Thyroid gland (tissue), 4 donors: ENCODE measurements at places on chromosomes 7 and 10. TPM values are rescaled to one million over a fixed set of nuclear protein-coding genes. Genes with fewer than 3 reads are reported as not detected.

- no peaks in the 10 kb centered on the region for H3K4me1 ChIP-seq
- H3K4me3 ChIP-seq, result no peak overlapping the region
- H3K27ac ChIP-seq, result no peak overlapping the region
- no peaks in the 10 kb centered on the region for H3K36me3 ChIP-seq
- no peaks in the 10 kb centered on the region for H3K27me3 ChIP-seq
Measured at GRCh38 chr7:42550706-42551470, 313.9 kb upstream of the GLI3 start.

DNA sequence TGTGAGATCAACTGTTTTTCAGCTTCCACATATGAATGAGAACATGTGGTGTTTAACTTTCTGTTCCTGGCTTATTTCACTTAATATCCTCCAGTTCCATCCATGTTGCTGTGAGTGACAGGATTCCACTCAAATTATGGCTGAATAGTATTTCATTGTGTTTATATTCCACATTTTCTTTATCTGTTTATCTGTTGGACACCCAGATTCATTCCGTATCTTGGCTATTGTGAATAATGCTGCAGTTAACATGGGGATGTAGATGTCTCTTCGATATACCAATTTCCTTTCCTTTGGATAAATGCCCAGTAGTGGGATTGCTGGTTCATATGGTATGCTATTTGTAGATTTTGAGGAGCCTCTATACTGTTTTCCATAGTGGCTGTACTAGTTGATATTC is 47.9 kb downstream of the GALNT11 start:
- H3K4me1 ChIP-seq, result peaks cover 12% of the 10 kb centered on the region
- no peak overlapping the region for H3K27ac ChIP-seq
- H3K27me3 ChIP-seq, result no peaks in the 10 kb centered on the region
- DNase-seq, result no peak

DNA sequence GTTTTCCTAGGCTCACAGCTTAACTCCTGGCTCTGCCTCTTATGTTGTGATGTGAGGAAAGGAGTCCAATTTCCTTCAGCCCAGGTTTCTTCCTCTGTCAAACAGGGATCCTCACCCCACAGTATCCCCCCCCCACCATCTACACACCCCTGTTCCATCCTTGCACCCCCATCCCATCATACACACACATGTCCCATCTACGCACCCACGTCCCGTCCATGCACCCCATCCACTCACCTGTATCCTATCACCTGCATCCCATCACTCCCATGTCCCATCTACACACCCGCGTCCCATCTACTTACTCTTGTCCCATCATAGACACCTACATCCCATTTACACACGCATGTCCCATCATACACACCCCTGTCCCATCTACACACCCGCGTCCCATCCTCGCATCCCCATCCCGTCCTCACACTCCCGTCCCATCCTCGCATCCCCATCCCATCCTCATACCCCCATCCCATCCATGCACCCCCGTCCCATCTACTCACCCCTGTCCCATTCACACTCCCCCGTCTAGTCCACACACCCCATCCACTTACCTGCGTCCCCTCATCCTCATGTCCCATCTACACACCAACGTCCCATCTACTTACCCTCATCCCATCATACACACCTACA is 117.3 kb downstream of the TRRAP start:
- H3K27ac ChIP-seq, result no peak overlapping the region
- no peak overlapping the region for H3K4me3 ChIP-seq
- H3K36me3 ChIP-seq, result peaks cover 72% of the 10 kb centered on the region

DNA sequence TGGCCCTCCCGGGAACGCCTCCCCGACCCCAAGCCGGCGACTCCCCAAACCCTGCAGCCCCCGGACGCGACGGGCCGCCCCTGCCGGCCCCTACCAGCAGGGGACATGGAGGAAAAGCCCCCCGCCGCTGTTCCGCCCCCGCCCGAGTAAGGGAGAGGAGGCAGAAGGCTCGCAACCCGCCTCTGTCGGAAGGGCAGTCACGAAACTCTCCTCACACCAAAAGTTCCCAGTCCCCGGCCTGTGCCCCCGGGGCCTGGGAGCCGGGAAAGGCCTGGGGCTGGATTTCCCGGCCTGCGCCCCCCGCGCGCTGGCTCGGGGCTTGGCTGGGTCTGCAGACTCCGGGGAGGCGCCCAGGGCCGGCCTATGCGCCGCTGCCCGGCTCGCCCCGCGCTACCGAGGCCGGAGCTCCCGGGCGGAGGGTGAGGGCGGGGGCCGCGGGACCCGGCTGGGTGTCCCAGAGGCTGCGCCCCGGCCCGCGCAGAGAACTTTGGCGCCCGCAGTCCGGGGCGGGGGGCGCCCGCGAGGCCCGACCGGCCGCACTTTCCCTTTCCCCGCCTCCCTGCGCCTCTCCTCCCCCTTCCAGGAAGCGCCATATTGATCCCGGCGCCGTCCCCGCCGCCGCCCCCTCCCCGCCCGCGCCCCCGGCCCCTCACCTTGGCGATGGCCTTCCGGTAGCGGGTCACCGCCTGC is 728 bp downstream of the PARD3 start:
- no peaks in the 10 kb centered on the region for H3K27me3 ChIP-seq
- H3K27ac ChIP-seq, result peak overlapping the region; percentile 78
- no peaks in the 10 kb centered on the region for H3K36me3 ChIP-seq
- H3K4me3 ChIP-seq, result peak overlapping the region; percentile 78

- DNase-seq, result no peak
- no peaks in the 10 kb centered on the region for H3K36me3 ChIP-seq
- no peak overlapping the region for H3K27ac ChIP-seq
- H3K4me1 ChIP-seq, result no peaks in the 10 kb centered on the region
- H3K27me3 ChIP-seq, result no peaks in the 10 kb centered on the region
- no peak overlapping the region for H3K4me3 ChIP-seq
Measured at GRCh38 chr7:28329661-28330363, 82.5 kb upstream of the CREB5 start.

- no peak overlapping the region for H3K4me3 ChIP-seq
- no peak for DNase-seq
- no peak overlapping the region for H3K27ac ChIP-seq
- no peaks in the 10 kb centered on the region for H3K27me3 ChIP-seq
- H3K4me1 ChIP-seq, result no peaks in the 10 kb centered on the region
- no peaks in the 10 kb centered on the region for H3K36me3 ChIP-seq
Measured at GRCh38 chr7:114997487-114998404, 75.9 kb downstream of the MDFIC start.

OR2A5 gene
- not detected for total RNA-seq
